ENCODE measurements at places on chromosomes 2 and 18.

DNA sequence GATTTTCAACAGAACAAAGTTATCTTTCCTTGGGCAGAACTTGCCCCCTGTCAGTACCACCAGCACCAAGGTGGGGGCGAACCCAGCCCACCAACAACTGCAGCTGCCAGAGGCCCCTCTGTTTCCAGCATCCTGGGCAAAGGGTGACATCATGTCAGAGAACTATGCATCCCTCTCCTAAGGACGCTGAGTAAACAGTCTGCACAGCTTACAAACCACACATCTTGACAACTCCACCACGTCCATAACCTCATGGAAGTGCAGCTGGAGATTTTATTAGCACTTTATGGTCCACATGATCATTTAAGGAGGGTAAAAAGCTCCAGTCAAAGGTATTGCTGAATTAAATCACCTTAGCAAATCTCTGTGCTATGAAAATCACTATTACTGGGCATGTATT, 40.4 kb downstream of the PIEZO2 start:
- DNase-seq = no peak

DNA sequence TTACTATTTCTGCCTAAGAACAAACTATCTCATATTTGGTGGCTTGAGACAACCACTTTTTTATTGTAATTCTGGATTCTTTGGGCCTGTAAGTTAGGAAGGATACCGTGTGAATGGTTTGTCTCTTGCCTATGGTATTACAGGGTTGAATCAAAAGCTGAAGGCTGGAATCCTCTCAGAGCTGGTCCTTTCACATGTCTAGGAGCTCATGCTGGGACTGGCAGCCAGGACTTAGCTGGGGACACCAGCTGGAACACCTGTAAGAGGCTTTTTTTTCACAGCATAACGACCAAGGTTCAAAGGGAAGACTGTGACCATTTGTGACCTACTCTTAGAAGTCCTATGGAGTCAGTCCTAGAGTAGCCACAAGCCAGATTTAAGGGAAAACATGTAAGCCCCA, 226.3 kb downstream of the ZNF804A start:
- DNase-seq = no peak

DNA sequence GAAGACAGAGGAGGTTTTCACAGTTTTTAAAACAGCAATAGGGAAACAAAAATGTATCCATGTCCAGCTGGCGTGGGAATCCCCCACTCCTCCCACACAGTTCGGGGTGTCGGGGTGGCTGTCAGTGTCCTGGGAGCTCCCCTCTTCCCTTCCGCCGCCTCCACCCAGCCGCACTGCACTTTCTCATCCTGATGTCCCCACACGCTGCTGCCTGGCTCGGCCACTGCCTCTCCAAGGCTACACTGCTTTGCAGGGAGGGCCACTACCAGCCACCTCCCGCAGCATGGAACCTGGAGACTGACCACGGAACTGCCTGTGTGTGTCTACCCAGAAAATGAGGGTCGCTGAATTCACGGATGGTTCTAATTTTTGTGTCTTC, 138.7 kb upstream of the CTDP1 start:
- no peak for DNase-seq

DNA sequence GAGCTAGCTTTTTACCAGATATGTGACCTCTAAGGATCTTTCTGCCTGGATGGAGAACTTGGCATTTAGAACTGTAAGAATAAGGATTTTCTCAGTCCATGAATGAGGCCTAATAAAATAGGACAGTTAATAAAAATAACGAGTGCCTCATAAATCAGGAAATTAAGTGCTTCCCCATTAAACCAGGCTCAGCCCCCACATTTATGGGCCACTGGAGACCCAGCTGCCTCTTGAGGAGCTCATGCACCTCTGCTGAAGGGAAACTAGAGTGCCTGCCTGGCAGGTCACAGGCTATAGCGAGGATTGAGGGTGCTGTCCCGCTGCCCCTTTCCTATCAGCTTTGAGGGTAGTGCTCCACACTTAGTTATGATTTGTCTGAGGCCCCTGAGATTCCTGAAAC, 158.0 kb downstream of the ALK start:
- DNase-seq = no peak

GRCh38 chr18:57210107-57210715, 63.3 kb downstream of the BOD1L2 start:
- no peak for DNase-seq

DNA sequence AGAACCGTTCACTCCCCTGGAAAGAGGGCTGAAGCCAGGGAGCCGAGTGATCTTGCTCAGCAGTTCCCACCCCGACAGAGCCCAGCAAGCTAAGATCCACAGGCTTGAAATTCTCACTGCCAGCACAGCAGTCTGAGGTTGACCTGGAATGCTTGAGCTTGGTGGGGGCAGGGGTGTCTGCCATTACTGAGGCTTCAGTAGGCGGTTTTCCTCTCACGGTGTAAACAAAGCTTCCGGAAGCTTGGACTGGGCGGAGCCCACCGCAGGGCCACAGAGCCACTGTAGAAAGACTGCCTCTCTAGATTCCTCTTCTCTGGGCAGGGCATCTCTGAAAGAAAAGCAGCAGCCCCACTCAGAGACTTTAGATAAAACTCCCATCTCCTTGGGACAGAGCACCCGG, 180.8 kb downstream of the WDR7 start:
- DNase-seq = no peak

DNA sequence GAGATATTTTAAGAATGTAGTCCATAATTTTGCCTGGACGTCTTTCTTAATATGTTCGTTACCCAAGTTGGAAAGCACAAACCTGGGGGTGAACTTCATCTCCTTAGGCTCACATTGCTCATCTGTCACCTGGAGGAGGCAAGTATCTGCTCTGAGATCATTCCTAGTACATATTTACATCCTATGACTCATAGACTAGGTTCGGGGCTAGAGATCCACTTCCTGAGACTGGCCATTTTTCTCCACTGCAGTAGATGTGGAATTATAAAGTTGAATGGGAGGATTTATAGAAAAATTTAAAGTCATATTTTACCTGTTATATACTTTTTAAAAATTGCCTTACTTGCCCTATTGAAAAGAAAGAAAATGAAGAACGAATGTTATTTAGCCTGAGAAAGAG, 77.5 kb upstream of the PROKR1 start:
- no peak for DNase-seq

DNA sequence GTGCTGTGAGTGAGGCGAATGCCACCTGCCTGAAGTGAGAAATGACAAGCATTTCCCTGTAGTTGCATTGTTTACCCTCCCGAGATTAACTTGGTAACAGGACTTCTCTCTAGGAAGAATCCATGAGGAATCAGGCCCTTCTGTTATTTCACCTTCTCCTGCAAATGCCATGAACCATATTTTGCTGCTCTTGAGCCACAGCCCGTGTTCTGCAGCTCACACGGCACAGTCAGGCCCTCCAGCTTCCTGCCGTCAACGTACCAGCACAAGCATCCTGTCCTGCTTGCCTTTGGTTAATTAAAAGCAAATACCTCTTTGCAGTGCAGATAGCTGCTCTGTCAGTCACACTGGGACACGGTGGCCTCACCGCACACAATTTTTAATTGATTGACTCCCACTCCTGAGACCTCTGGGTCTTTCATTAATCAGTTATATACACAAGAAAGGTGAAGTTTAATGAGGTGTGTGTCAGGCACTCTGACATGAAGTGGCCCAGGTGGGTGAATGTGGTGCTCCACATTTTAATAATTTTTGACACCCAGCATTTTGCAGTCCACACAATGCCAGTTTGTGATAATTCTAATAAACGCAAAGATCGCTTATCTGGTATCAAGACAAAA, 95.3 kb upstream of the ASB18 start:
- no peak for DNase-seq

GRCh38 chr18:3062798-3063680, 50.1 kb upstream of the LPIN2 start:
- no peak for DNase-seq

DNA sequence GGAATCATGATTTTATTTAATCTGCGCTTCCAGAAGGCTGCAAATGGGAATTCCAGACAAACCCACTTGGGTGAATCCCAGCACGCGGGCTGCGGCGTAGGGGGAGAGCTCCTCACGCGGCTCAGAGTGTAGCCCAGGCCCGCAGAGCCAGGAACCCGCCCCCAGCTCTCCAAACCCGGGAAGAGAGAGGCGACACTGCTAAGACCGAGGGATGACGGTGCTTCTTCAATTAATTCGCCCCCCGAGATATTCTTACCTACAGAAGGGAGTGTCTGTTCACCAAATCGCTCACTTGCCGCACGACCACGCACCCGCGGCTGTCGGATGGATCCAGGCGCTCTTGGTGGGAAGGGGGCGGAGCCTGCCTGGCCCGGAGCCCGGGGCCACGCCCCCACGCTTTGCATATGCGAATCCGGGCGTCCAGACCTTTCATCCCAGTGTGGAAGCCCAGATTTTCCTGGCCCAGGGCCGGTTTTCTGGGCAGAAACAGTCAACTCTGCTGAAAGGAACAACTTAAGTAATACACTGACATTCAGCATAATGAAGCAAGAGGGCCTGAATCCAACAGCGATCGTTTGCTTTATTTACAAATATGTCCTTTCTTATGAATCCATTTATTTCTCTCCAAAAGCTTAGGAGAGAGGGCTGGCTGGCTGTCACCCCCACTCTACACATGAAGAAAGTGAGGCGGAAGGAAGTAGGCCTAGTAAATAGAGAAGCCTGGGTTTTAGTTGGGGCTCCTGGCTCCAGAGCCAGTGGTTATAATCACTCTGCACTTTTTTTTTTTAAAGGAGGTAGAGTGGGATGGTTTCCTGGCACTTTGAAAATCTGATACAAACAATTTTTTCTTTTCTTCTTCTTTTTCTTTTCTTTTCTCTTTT, at the start of gene SLC19A3:
Gene SLC19A3 (minus strand): TSS at position 342 of the 881 bp plus-strand sequence. CDS start 15,710 bp downstream, outside the sequence.
- DNase-seq = no peak

DNA sequence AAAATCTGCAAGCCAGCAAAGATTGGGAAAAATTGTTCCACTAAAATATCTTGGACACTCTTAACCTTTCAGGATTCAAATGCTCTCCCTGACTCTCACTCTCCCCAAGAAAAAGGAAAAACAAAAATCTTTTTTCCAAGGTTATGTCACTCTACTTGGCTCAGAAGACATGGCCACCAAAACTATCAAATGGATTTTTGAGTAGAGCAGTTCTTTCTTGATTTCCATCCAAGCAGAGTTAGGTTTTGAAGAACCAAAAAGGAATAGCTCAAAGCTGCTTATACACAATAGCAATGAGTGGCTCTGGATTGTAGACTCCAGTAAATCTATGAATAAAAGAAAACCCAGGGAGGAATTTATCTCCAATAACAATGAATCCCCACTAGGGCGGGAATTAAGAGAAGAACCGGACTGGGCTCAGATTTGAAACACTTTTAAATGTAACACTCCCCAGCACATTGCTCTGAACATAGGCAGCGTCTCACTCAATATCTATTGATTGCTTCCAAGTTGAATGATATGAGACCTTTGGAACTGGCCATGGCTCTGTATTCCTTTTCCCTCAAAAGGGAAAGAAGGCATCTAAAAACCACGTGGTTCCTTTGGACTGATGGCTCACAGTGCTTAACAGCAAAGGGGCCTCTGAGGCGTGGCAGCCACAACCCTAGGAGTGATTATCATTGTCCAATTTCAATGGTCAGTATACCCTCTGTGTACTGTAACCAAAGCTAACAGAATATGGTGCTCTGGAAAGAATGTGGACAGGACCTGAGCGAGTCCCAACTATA, 68.3 kb downstream of the SPRED2 start:
- DNase-seq = no peak

DNA sequence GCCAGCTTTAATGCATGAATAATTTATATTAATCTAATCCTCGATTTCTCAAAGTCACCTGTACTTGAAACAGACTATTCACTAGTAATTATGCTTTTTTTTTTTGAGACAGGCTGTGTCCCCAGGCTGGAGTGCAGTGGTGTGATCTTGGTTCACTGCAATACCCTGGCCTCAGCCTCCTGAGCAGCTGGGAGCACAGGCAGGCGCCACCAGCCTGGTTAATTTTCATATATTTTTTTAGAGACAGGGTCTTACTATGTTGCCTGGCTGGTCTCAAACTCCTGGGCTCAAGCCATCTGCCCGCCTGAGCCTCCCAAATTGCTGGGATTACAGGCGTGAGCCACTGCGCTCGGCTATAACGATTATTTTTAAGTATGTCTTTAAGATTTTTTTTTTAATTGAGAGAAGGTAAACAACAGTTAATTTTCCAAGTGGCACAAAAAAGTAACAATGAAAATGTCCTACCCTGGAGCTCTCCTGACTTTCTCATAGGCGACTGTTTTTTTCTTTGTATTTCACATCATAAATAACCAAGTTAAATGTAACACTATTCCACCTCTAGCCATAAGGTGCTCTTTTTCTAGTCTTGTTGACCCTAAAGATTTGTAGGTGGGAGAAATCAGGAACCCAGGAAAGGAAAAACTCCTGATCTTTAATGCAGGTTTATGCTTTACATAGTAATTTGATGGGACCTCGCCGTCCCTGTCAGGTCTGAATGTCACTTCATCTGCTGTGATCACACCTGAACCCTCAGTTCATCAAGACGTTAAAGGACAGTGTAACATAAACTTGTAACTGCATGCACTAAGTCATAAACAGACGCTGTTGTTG, 1.3 kb upstream of the ANKRD12 start:
- no peak for DNase-seq

DNA sequence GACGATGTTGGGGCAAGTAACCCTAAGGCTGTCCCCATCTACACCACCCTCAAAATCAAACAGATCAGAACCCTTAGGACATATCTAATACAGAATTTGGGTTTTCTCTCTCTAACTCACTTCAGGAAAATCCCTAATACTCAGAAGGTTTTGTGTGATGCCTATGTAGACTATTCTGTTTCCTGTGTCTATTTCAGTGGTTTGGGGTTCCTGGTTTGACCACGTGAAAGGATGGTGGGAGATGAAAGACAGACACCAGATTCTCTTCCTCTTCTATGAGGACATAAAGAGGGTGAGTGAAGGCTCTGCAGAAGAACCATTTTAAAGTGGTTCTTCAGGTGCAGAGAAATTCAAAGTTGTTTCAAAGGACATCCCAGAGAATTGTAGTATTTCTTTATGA, 16.3 kb downstream of the SULT1C2 start:
- DNase-seq = no peak

DNA sequence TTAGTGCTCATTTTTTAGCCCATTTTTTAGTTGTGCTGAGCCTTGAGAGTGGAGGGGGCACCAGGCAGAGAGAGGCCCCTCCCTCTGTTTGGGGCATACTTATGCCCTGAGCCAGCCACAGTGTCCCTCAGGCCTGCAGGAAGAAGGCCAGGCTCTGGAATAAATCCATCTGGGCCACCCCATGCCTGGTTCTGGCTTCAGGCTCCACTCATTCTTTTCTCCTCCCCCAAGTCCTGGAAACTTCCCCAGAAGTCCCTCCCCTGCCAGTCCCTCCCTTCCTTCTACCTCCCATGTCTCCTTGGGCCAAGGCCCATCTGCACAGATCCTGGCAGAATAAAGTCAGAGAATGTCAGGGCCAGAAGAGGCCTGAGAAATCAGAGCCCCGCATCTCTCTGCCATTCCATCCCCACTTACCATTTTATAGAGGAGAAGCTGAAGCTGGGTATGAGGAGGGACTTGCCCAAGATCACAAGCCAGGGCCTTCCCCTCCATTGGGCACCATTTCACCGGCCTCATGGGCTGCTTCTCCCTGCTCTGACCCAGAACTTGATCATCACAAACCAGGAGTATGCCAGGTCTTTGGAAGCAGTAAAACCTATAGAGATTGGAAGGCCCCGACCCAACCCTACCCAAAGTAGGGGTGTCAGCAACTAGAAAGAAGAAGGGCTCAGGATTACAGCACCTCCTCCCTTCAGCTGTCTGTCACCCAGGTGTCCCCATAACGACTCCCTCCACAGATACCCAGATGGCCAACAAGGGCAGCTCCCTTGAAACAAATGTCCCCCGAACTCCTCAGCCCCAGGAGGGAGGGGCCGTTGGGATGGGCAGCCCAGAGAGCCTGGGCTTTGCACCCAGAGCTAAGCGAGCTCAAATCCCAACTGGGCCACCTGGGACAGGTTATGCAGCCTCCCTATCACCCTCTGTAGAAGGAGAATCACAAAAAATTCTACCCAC, 108.4 kb downstream of the POLR1A start:
- no peak for DNase-seq
